Sciatic nerve (tissue), 2 donors: ENCODE measurements at places on chromosomes 16 and 17. TPM values are rescaled to one million over a fixed set of nuclear protein-coding genes. Genes with fewer than 3 reads are reported as not detected.
A peak's percentile ranks its signal among the peaks of the same experiment; 100 is the strongest.

DNA sequence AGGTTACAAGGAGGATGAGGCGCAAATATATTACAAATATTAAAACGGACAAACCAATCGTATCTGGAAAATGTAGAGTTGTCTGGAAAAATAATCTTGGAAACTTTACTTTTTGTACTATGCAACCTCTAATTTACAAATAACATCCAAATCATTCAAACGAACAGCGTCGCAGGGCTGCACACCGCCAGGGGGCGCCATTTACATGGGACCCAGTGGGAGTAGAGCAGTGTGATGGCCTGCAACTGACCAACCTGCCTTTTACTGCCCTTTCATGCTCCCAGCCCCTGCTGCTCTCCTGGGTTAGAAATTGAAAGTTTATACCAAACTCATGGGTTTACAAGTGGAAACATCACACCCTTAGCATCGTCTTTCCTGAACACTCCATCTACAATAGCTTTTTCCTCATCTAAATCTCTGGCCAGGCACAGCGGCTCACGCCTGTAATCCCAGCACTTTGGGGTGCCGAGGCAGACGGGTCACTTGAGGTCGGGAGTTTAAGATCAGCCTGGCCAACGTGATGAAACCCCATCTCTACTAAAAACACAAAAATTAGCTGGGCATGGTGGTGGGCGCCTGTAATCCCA, 10.0 kb downstream of the PITPNC1 start:
- peak; percentile 69 for DNase-seq

GRCh38 chr16:22318690-22319358, 21.6 kb downstream of the POLR3E start:
- DNase-seq, result no peak

- DNase-seq, result no peak
These were observed 219.1 kb upstream of the IRX3 start for GRCh38 chr16:54505549-54506213.

DNA sequence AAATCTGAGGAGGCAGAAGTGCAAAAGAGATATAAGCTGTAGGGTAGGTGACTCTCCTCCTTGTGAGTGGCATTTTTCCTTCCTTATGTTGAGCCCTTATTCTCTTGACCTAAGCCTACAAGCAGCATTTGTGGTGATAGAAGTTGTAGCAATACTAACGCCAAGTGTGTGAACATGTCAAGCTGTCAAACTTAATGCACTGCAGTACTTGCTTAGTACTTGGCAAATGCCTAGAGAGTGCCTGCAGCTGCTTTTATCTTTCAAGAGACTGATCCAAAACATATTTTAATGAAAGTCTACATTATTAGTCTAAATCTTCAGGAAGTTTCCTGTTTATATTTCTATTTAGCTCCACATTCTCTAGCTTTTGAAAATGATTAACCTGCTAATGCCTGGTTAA, 83.2 kb downstream of the CNTNAP4 start:
- DNase-seq, result no peak

DNA sequence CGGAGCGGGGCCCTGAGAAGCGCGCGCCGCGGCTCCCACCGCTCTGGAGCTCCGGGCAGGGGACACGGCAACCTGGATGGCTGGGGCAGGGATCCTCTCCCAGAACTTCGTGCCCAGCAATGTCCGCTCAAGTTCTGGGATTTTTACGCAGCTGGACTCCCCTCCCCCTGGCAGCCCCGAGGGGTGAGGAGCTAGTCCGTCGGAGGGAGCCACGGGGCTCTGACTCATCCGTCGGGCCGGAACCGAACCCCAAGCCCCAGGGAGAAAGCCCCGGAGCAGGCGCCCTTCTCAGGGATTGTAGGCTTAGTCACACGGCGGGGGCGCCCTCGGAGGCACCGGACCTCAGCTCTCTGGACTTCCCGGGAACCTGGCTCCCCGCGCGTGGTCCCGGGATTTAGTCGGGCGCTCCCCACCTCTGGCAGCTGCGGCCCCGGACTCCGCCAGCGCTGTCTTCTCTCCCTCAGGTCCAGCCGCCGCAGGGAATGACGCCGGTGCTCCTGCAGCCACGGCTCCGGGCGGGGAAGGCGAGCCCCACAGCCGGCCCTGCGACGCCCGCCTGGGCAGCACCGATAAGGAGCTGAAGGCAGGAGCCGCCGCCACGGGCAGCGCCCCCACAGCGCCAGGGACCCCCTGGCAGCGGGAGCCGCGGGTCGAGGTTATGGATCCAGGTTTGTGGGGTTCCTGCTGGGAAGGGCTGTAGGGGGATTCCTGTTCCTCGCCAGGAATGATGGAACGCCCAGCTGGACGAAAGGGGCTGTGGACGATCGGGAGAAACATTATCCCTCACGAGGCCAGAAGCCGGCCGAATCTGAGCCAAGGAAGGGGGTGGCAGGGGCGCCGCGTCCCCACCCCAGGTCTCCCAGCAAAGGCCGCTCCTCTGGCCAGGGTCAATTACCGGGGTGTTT, 830 bp downstream of the SPHK1 start:
- DNase-seq, result peak; percentile 76

DNA sequence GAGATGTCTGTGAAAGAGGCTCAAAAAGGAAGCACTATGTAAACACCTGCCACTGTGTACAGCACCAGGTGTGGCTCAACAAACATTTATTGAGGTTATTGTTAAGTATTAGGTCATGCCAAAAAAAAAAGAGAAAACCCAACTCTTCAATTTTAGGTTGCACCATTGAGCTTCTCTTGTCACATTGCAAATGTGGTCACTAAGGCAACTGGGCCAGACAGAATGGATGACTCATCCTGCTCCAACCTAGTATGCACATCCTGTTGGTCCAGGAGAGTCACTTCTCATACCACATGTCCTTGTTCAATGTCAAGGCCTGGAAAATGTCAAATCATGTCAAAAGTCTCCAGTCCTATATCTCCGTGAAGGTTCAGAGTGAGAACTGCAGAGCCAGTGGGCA, 25.0 kb downstream of the HOXB1 start:
- no peak for DNase-seq

DNA sequence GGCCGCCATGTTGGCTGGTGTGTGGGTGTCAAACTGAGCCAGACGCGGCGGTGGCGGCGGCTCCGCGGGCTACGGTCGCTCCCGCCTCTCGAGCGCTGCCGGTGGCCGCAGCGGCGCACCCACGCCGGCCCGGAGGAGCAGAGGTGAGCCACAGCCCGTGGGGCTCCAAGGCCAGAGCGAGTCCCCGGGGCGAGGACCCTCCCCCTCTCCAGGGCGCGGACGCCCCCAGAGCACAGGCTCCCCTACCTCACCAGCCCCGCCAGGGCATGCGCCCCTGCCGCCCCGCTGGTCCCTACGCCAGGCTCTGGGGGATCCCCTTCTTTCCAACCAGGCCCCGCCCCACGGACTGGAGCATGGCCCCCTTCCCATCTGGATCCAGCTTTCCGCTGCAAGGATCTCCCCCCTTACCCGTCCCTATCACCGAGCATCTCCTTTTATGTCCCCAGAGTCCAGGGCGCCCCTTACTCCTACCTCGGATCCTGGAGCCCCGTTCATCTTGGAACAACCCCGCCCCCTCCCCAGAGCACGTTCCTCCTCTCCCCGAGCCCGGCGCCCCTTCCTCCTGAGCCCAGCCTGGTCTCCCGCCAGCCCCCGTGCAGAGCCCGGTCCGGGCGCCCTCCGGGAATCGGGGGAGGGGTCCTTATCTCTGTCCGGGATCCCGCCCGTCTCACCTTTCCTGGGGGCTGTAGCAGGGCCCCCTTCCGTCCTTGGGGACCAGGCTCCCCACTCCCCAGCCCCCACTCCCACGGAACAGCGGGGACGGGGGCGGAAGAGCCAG, 412 bp downstream of the EPN2 start:
- DNase-seq, result peak; percentile 82

DNA sequence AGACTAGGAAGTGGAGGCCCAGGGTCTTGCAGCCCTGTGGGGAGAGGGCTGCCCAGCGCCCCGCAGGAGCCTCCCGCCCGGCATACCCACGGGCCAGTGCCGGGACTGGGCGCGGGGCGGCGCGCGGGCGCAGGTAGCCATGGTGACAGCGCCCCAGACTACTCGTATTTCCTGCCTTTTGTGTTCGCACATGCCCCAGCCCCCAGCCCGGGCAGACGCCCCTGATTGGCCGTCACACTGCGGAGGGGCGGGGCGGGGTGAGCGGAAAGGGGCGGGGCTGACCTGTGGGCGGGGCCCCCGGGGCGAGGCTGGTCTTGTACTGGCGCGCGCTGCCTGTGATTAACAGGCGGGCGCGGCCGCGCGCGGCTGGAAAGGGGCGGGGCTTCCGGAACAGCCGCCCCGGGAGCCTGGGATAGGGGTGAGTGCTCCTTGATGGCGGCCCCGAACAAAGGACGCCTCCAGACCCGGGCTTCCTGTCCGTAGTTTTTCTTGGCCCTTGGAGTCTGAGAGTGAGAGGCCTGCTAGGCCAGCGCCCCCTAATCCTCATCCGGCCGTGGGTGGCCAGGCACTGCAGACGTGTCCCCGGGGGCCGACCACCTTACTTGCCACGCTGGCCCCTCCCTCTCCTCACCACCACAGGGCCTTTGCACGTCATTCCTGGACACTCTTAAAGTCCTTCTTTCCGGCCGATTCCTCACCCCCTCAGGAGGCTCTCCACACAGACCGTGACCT, 71.0 kb downstream of the RAI1 start:
- peak; percentile 97 for DNase-seq

GRCh38 chr17:71649941-71650350, 470.9 kb upstream of the SOX9 start:
- no peak for DNase-seq

GRCh38 chr17:78600181-78600721, 23.1 kb upstream of the DNAH17 start:
- no peak for DNase-seq

DNA sequence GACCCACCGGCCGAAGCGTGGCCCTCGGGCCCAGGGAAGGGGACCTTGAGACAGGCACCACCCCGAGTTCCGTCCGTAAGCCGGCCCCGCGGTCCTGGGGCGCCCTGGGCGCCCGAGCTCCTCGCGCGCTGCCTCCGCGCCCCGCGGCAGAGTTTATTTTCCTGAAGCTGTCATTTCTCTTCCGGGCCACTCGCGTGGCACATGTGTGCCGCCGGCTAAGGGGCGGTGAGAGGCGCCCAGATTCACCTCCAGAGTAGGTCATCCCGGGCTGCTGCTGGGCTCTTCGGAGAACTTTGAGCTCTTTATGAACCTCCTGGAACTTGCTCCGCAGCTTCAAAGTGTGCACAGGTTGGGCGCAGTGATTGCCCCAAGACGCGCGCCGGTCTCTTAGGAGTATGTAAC, 489 bp downstream of the ZC3H18 start:
- DNase-seq, result no peak

- no peak for DNase-seq
These were observed 2227.7 kb downstream of the TP53TG3F start for GRCh38 chr16:35687071-35687470.

DNA sequence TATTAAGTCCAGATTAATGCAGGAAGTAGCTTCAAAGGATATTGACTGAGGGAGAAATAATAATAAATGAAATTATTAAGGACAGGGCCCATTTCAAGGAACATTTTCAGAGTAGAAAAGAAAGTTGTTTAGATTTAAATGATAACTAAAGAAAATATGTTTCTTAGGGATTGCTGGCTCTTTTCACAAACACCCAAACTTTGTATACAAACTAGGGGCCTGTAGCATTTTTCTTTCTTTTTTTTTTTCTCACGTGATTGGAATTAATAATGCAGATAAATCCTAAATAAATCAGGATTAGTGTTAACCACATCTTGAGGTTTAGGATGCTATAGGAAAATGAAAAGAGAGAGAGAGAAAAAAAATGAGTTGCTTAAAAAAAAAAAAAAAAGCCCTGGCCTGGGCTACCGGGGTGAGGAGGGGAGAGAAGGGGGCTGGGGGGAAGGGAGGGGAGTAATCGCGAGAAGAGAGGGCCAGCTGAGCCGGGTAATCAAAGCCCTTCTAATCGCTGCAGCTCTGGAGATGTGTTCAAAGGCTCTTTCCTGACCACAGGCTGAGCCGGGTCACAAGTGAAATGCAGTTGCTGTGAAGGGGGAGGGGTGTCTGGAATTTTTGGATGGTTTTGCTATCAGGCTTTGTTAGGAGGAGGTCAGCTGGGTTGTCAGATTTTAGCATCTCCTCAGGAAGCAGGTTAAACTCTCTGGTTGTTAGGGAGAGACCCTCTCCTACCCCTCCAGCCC, 104.6 kb upstream of the ZFHX3 start:
- no peak for DNase-seq

- no peak for DNase-seq
These were observed 2.1 kb downstream of the PPP1R1B start for GRCh38 chr17:39628655-39629493.

- DNase-seq, result no peak
These were observed 3.9 kb downstream of the GLIS2 start for GRCh38 chr16:4319454-4320421.

Gene HOXB5
- 2.4 TPM for total RNA-seq

Gene SOX15
- total RNA-seq, result 5.1 TPM

Gene SEZ6L2
- 3.1 TPM for total RNA-seq

Gene MFSD6L
- total RNA-seq, result not detected

Gene CSH2
- not detected for total RNA-seq

Gene PDILT
- total RNA-seq, result not detected

Gene RCVRN
- total RNA-seq, result 1.0 TPM
